ENCODE measurements at places on chromosomes 16 and 17. TPM values are rescaled to one million over a fixed set of nuclear protein-coding genes. Genes with fewer than 3 reads are reported as not detected.

Gene PIRT
- total RNA-seq, result not detected

Gene GP1BA
- not detected for total RNA-seq

Gene RGS9
- total RNA-seq, result 7.9 TPM

- no peak for DNase-seq
These were observed 389.6 kb upstream of the DYNLRB2 start for GRCh38 chr16:80150978-80151721.

GRCh38 chr16:27316038-27316680 is 2.4 kb downstream of the IL4R start:
- DNase-seq, result no peak

DNA sequence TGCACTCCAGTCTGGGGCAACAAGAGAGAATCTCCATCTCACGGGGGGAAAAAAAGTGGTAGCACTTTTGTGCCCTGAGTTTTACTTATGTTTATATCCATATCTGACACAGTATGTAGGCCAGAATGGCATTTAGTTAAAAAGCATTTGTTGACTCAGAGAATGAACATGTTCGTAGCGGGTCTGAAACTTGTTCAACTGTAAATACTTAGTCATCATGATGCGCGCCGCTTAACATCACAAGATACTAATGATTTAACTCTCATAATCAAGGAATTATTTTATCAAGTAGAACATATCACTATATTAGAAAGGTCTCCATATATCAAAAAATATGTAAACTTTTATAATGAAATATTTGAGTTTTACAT is 55.3 kb upstream of the ITGA2B start:
- no peak for DNase-seq

- DNase-seq, result peak; percentile 80
These were observed at the start of gene BCL6B for GRCh38 chr17:7022781-7023571. BCL6B (plus strand) TSS chr17:7023050; CDS start chr17:7023672, 622 bp downstream.

GRCh38 chr17:81870981-81871386 is at the start of gene ARHGDIA:
ARHGDIA (minus strand) TSS chr17:81871337; CDS start chr17:81869930, 1,407 bp downstream.
- no peak for DNase-seq

DNA sequence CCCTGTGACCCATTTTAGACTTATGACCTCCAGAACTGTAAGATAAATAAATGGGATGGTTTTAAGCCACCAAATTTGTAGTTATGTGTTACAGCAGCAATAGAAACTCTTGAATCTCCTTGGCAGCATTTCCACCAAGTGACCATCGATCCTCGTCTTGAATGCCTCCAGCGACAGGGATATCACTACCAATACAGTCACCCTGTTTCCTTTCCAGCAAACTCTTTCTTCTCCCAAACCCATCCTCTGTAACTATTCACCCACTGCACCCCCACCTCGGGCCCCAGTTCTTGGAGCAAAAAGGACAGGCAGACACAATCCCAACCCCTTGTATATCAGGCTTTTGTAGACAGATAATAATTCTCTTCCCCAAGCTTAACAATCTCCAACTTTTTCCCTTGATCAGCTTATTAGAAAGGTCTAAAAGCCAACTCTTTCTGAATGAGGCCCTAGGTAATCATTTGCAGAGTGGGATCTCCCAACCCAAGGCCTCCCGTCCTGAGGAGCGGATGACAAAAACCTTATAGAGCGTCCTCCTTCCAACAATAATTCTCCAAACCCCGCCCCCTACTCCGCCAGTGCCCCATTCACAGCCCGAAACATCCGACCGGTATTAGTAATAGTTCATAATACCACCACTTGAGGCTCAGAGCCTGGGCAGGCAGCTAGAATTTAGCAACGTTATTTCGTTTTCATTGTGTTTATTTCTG is 14.7 kb upstream of the PLLP start:
- DNase-seq, result peak; percentile 69

DNA sequence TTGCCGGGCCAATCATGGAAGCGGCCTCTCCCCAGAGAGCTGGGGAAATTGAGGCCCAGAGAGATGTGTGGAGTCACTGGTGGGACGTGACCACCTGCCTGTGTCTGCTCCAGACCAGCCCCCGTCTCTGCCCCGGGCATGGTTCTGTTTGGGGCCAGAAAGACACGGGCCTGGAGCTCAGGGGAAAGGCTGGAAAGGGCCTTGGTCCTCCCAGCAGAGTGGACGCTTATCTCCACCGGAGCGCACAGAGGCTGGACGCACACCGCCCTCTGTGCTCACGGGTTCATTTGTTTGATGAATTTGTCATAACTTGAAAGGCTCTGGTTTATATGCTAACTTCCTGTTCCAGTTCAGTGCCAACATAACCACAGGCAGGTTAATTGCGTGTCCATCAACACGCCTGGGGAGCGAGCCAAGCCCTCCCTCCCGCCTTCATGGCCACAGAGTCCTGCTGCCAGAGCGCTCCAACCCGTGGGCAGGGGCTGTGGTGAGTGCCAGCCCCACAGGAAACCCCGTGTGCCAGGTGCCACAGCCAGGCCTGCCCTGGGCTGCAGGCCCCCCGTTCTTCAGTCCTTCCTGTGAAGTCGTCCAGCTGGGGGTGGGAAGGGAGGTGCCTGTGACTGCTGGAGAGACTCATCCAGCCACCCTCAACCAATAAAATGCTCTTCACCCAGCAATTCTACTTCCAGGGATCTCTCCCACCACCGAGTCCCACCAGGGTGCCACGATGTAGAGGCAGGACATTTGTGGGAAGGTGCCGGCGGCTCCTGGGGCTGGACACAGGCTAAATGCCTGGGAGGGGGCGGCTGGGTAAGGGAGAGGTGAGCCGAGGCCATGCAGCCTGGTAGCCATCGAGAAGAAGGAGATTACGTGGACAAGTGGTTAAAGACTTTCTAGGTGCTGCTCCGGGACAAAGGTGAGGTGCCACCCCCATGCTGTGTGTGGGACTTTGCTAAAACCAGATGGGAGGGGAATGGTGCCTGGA is 29.4 kb upstream of the BAHCC1 start:
- no peak for DNase-seq

GRCh38 chr16:88880226-88881006 is 14.0 kb upstream of the PABPN1L start:
- DNase-seq, result no peak

Measured in right cardiac atrium (tissue), 5 donors.